CD4-positive, alpha-beta T cell treated with Interleukin-4 for 4 hours (primary cell): ENCODE measurements at places on chromosomes 4 and X.

DNA sequence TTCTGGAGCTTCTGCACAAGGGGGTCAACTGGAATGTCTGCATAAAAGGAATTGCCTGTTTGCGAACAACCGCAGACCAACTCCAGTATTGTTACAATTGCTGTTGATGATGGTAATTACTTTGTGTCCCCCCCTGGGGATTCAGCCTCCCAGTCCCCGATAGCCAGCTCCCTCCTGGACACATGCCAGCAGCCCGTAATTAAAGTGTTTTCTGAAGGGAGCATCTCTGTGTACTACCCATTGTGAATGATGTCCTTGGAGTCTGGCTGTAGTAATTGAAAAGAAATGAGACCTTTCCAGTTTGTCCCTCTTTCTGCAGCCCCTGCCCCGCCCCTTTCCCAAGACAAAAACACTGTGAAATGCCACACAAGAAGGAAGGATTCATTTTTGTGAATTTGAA, 377.1 kb upstream of the LCORL start:
- DNase-seq: no peak

DNA sequence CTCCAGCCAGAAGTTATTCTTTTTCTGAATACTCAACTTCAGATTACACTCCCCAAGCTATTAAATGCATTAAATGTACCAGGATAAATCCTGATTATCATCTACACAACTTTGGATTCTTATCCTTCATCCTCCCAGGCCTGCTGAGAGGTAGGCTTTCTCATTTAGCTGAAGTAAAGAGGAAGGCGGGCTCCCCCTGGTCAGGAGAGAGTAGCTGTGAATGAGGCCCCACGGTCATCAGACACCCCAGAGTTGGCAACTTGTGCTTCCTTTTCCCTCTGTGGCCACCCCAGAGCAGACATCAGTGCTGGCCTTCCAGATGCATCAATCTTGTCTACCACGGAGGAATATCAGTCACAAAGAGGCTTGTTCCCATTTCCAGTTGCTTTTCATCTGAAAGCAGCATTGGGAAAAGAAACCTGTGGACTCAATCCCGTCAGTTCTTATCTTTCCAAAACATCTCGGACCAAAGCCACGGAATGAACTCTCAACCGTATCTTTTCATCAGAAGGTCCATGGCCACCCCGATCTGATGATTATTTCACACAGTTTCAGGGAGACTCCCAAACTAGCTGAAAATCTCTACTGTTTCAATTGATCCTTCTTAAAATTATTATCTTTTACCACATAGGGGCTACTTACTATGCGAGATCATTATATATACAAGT, 79.2 kb downstream of the FBXO8 start:
- DNase-seq: no peak

GRCh38 chrX:153582896-153583295, 16.0 kb downstream of the CCNQ start:
- DNase-seq: peak; percentile 62

DNA sequence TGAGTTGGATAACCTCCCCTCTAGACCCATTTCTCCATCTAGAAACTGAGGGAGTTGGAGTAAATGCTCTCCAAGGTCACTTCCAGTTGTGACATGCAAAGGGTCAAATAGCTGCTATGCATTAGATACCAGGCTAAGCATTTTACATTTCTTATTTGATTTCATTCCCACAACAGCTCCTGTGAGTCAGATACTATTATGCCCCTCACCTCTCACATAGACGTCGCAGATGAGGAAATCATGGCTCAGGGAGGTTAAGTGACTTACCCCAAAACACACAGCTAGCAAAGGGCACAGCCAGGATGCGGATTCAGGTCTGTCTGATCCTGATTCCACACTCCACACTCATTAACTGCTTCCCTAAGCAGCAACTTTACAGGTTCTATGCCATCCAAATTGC, 57.7 kb downstream of the PRPS1 start:
- DNase-seq: no peak

DNA sequence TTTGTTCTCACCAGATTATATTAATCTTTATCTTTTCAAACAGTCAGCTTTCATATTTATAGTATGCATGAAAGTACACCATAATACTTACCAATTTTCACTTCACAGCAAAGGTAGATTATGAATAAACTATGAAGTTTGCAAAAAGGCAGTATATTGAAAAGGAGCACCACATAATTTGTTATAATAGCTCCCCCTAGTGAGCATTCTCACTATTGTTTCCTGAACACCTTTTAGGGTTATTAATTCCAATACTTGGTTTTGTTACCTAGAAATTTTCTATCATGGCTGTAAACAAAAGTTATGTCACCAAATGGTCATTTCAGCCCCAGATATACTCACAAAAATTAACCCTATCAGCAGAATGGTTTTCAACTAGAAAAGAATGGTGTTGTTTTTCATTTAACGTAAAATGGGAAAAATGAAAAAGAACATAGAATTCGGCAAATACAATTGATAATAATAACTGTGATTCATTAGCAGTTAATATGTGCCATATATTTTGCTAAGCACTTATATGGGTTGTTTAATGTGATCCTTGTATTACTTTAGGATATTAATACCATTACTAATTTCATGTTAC, 30.2 kb upstream of the NKX6-1 start:
- DNase-seq: peak; percentile 33

- no peak for DNase-seq
Measured at GRCh38 chr4:101332424-101332823, 14.9 kb downstream of the PPP3CA start.

- DNase-seq: no peak
Measured at GRCh38 chr4:65651751-65652150, 18.5 kb downstream of the EPHA5 start.

GRCh38 chr4:24856586-24856985, 56.3 kb downstream of the CCDC149 start:
- DNase-seq: no peak

DNA sequence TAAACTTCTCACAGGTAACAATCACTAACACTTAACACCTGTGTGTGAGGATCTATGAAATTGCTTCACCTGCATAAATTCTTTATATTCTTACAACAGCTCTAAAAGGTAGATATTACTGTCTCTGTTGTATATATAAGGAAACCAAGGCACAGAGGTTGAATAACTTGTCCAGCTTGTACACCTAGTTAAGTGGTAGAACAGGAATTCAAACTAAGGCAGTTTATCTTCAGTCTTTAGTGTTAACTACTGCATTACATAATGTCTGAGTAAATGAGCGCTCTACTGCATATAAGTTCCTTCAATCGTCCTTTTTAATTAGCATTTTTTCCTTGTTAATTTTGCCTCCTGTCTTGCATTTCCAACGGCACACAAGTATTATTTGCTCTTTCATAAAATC, 15.0 kb downstream of the USP9X start:
- DNase-seq: no peak

DNA sequence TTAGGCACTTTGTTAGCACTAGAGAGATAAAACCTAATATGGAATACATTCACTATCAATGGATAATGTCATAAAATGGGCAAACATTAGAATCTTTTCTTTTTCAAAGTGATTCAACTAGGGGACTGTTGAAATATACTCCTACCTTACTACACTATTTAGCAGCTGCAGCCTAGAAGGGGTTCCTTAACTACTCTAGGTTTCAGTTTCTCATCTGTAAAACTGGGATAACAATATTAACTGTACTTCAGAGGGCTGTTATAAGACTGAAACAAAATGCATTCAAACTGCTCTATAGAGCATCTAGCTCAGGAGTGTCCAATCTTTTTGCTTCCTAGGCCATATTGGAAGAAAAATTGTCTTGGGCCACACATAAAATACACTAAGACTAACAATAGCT, 147.4 kb downstream of the CDS1 start:
- DNase-seq: no peak

- no peak for DNase-seq
Measured at GRCh38 chr4:110795971-110796370, 173.1 kb upstream of the PITX2 start.

- DNase-seq: no peak
Measured at GRCh38 chrX:623599-624315, 6.8 kb upstream of the SHOX start.

DNA sequence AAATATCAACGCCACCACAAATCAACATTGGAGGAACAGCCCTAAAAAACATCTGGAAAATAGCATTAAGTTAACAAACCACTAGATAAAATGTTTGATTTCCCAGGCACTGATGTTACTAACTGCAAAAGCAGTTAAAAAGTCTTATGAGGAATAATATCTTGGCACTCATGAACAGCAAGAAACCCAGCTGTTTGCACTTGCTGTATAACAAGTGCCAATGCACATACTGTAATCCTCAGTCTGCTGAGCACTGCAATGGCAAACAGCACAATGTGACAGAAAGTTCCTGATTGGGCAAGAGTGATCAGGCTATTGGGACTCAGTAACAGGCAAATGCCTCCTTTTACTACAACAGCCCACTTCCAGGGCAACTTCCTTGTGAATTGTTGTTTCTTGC, 20.8 kb upstream of the SEC24B start:
- no peak for DNase-seq

DNA sequence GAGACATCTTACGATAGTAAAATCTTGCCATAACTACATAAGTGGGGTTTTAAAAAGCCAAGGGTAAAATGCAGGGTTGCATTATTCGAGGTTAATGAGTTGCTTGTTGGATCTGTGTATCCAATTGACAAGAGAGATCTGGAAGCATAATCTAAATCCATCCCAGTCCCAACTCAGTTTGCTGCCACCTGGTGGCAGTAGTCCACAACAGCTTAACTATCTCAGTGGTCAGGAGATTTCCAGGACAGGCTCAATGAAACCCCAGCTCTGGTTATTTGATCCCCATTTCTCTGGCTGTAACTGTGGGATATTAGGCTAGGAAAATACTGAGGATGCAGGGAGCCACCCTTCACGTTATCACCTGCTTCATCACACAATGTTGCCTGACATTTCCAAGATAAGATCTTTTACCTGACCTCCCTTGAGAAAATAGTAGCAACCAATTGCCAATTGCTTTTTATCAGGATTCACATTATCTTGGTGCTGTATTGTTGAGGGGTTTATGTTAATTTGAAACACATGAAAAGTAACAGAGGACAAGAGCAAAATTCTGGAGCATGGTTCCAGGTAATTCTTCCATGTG, 88.2 kb upstream of the TNIP3 start:
- DNase-seq: peak; percentile 63

- no peak for DNase-seq
Measured at GRCh38 chr4:181796502-181796901, 446.7 kb upstream of the TENM3 start.

GRCh38 chrX:8179656-8180055, 8.6 kb upstream of the VCX2 start:
- DNase-seq: no peak

DNA sequence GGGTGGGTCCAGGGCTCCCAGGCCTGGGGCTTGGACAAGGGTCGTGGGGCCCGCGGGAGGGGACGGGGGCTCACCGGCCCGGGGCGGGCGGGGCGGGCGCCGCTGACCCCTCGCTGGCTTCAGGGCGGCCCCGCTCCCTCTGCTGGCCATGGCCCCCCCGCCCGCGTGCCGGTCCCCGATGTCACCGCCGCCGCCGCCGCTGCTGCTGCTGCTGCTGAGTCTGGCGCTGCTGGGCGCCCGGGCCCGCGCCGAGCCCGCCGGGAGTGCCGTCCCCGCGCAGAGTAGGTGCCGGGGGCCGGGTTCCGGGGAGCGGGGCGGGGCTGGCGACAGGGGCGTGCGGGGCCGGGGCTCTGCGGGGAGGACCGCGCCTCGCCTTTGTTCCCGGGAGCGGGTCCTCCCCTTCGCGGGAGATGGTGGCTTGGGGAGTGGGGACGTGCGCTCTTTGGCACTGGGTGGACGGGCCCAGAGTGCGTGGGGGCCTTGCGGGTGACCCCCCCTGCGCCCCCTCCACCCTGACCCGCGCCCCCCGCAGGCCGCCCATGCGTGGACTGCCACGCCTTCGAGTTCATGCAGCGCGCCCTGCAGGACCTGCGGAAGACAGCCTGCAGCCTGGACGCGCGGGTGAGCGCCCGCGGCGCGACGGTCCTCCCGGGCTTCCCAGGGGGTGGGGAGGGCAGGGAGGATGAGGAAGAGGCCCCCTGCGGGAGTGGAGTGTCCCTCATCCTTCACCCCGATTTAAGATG, 16.8 kb upstream of the NAT8L start:
- DNase-seq: peak; percentile 19

DNA sequence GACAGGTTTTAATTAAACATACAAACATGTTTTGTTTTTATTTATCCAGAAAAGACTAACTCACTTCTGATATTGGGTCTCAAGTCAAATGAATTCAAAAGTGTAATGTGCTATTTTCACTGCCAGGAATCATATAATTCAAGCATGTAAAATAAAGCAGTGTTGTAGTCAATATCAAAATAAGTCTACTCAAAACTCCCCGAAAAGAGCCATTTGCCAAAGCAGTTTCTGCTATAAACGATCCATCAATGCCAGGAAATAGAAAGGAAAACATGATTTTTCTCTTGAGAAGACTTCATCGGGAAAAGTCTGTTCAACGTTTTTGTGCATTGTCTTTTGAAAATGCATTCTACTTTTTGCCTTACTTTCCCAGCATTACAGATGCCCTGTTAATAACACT, 633.3 kb downstream of the FAT4 start:
- DNase-seq: no peak

DNA sequence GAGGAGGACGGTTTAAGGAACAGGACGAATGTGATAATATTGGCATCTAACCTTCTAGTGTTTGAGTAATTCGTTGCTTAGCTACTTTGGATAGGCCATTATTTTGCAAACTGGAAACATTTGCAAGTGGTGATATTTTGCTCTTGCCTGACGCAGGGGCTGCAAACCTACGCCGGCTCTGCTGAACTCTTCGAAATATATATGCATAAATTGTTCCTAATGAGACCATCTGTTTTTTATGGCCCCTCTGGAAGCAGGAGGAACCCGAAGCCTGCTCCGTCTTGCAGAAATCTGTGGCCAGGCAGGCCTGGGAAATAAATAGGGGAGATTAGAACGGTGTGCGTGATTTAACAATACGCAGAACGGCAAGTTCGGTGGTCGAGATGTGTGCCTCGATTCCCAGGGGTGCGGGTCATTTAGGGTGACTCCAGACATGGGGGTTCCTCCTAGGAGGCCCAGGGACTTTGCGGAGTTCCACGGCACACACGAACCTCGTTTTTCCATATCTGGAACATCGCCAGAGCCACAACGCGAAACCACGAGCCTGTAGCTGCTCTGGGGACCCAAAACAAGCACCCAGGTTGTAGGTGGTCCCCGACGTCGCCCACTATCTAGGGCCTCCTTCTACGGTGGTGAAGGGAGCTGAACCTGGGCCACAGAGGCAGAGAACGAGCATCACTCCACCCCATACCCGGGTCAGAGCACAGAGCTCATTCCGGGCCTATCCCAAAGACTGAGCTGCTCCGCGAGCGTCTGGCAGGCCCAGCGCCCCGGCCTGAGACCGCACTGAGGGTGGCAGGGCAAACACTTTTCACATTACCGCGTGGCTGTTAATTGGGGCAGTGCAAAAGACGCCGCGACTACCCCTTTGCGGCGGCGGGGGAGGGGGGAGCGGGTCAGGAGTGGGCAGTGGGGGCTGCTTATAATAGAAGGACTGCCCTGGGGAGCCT, 89.7 kb downstream of the BCOR start:
- no peak for DNase-seq

- no peak for DNase-seq
Measured at GRCh38 chr4:86330961-86331742, 28.7 kb downstream of the MAPK10 start.
